ENCODE measurements at places on chromosomes 7 and 10. TPM values are rescaled to one million over a fixed set of nuclear protein-coding genes. Genes with fewer than 3 reads are reported as not detected.

GRCh38 chr10:59626523-59626869 lies 83.2 kb downstream of the SLC16A9 start:
- no peak for ATAC-seq

DNA sequence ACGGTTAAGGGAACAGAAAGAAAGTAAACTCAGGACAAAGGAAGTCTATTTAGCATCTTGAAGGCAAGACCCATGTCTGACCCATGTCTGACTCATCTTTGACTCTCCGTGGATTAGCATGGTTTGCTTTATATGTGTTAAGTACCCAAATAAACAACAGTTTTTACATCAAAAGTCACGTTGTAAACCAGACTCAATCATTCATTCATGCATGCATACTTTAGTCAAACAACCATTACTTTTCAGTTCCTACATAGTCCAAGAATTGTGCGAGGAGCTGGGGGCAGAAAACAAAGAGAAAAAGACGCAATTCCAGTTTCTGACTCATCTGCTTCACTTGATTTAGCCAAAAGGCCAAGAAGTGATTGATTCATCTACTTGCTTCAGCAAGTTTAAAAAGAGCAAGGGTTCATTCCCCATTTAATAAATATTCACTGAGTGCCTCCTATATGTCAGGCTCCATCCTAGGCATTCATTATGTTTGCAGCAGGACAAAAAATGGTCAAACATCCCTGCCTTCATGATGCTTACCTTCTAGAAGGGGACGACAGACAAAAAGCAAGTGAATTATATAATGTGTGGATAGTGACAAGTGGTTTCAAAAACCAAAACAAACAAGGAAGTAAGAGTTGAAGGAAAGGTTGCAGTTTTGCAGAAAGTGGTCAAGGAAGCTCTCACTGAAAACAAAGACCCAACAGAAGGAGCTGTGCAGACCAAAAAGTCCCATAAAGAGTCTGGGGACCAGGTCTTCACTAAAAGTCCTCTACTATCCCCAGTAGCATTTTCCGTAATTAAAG lies 116.2 kb downstream of the FAM107B start:
- peak; percentile 39 for ATAC-seq

- ATAC-seq = no peak
Observed at GRCh38 chr7:38189231-38189938, 11.3 kb downstream of the STARD3NL start.

CRYGN gene
- 0.18 TPM for total RNA-seq

GRCh38 chr7:132577206-132578049 lies 1.2 kb upstream of the PLXNA4 start:
- peak; percentile 81 for ATAC-seq

GATA3 gene
- 0.19 TPM for total RNA-seq

GRCh38 chr10:118669020-118669791 lies 73.8 kb upstream of the PRLHR start:
- ATAC-seq = peak; percentile 35

GRCh38 chr10:97087296-97087695 lies 98.5 kb downstream of the SLIT1 start:
- no peak for ATAC-seq

GRCh38 chr7:34086064-34086463 lies 180.7 kb downstream of the BMPER start:
- ATAC-seq = no peak

- no peak for ATAC-seq
Observed at GRCh38 chr7:12436896-12437535, 33.4 kb upstream of the VWDE start.

CCL26 gene
- 6.9 TPM for total RNA-seq
